RCC 7860 (cell line): ENCODE measurements at places on chromosomes 12 and 14.

- no peak for DNase-seq
Measured at GRCh38 chr14:96324219-96324618, 38.9 kb downstream of the ATG2B start.

DNA sequence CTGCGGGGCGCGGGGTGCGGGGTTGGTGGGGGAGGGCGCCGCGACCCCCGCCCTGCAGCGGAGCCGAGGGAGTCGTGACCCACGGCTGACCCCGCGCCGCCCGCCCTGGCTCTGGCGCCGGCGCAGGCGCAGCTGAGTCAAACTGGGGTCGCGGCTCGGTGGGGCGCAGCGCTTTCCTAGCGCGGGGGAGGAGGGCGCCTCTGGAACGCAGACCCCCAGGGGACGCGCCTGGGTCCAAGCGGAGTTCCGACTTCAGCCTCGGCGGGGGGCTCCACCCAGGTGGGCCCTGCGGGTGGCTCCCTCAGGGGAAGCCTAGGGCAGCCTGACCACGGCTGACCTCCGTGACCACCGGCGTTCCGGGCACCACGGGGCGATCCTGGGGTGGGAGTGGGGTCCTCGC, 467 bp upstream of the ANHX start:
- DNase-seq = no peak

GRCh38 chr14:72686832-72687231, 207.1 kb downstream of the DPF3 start:
- no peak for DNase-seq

DNA sequence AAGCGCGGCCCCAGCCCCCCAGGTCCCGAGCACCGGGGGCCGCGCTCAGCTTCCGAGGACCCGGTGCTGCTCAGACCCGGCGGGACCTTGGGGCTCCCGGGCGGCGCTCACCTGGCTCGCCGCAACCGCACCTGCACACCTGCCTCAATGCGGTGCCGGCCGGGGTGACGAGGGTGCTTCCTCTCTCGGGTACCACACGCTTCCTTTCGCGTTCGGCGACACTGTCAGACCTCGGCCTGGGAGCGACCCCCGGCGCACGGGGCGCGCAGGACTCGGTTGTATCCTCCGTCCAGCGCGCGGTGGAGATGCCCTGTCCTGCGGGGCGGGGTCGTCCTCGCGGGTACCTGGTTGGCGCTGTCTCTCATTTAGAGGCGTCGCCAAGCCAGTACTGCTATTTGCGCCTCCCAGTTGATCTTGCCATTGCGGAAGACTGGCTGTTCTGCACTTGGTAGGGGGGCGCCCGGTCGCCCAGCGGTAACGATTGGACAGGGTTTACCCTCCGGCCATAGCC, 718 bp downstream of the PACS2 start:
- no peak for DNase-seq

- DNase-seq = no peak
Measured at GRCh38 chr12:50087995-50088394, 2.9 kb downstream of the SMARCD1 start.
